Uterus (tissue), 4 donors: ENCODE measurements at places on chromosomes 5 and 9.

- DNase-seq: no peak
- H3K4me3 ChIP-seq: peak within 1 kb of the TSS; percentile 15
- no peaks in the 10 kb centered on the region for H3K36me3 ChIP-seq
- no peak within 1 kb of the TSS for H3K27ac ChIP-seq
Measured at GRCh38 chr5:176629853-176630680, at the start of the genes EIF4E1B and SNCB. TSS of gene EIF4E1B (plus strand) at chr5:176630675. CDS start at chr5:176642788, 12,113 bp downstream. TSS of gene SNCB (minus strand) at chr5:176630534. CDS start at chr5:176629654, 880 bp downstream.

DNA sequence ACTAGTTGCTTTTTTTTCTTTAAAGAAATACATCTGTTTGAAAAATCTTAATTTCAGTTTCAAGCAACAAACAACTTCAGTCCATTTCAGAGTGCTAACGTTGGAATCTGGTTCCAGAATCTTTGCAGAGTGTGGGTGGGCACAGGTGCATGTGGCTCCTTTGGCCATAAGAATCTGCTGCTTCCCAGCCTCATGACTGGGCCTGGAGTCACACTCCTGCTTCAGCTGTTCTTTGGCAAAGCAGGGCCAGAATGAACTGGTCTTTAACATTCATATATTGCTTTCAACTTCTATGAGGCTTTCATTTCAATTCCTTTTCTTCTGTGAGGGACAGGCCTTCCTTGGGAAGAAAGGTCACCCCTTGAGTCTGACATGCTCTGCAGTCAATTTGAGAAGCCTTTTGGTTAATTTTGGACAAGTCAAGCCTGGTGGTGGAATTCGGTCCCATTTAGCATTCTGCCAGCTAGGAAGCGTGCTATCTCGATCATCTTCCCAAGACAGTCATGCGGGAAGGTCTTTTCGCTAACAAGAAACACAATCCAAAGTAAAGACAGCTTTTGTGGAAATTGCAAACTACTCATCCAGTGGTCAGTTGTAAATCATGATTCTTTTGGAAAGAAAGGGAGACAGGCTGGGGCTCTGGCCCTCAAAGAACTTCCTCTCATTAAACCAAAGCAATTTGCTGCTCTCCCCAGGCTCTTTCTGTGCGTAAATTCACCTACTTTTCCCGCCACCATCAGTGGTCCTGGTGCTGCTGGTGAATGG is 55.2 kb downstream of the SLC1A3 start:
- no peaks in the 10 kb centered on the region for H3K4me1 ChIP-seq
- H3K36me3 ChIP-seq: no peaks in the 10 kb centered on the region
- H3K27ac ChIP-seq: no peak overlapping the region

GRCh38 chr5:35393901-35394300 is 163.6 kb upstream of the PRLR start:
- no peaks in the 10 kb centered on the region for H3K4me1 ChIP-seq
- no peaks in the 10 kb centered on the region for H3K27me3 ChIP-seq
- no peak overlapping the region for H3K4me3 ChIP-seq
- no peak for DNase-seq
- H3K27ac ChIP-seq: no peak overlapping the region
- H3K36me3 ChIP-seq: no peaks in the 10 kb centered on the region

DNA sequence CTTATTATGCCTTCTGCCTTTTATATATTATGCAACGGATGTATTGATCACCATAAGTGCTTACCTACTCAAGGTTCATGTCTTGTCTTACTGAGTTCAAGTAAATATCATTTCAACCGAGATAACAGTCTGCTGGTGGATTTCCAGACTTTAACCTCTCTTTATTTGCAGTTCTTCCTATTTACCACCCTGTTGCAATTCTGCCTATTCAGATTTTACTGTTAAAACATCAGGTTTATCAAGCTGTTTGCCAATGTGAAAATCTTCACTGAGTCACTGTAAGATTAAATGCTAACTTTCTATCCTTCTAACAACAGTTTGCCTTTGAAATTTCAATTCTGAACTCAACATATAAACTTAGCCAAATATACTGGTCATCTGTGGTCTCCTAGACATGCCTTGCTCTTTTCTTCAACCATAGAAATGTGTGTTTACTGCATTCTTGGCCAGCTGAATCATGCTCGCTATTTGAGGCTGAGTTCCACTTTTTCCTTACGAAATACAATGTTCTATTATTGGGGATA is 471.7 kb upstream of the RORB start:
- DNase-seq: no peak
- no peaks in the 10 kb centered on the region for H3K36me3 ChIP-seq
- H3K4me3 ChIP-seq: no peak overlapping the region
- H3K4me1 ChIP-seq: no peaks in the 10 kb centered on the region
- H3K27ac ChIP-seq: no peak overlapping the region
- H3K27me3 ChIP-seq: no peaks in the 10 kb centered on the region

DNA sequence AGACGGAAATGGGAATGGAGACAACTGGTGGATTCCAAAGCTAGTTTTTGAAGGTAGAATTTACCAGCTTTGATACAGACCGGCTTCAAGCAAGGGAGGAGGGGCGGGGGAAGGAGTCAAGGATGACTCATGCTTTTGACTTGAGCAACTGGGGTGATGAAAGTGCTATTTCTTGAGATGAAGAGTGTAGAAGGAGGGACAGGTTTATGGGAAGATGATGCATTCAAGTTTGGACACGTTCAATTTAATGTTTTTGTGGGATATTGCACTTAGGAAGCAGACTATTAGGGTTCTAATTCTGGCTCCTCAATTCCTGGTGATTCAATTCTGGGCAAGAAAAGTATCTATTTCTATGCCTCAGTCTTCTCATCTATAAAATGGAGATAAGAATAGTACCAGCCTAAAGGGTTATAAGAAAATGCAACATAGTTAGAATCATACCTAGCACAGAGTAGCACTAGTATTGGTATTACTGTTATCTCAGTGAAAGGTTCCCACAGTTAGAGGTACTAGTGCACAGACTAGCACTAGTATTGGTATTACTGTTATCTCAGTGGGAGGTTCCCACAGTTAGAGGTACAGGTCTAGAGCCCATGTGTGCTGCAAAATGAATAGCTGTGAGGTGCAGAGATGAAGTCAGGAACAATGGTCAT is 4.6 kb downstream of the NIPAL4 start:
- DNase-seq: peak; percentile 88
- H3K4me3 ChIP-seq: no peak overlapping the region
- no peaks in the 10 kb centered on the region for H3K27me3 ChIP-seq
- no peaks in the 10 kb centered on the region for H3K4me1 ChIP-seq
- H3K36me3 ChIP-seq: no peaks in the 10 kb centered on the region

DNA sequence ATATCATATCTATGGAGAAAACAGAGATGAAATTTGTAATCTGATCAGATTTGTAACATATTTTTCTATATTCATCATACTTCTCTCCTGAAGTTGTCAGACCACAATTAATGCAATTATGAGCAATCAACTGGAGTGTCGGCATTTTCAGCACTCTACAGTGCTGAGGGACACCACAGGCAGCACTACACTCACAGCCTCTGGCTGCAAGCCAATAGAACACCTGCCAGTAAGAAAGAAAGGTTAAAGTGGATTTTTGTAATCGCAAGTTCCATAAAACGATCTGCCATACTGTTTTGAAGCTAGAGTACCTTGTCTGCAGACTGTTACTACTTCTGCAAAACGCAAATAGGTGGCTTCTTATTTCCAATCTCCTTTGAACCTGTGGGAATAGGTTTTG is 147.6 kb downstream of the ADAMTS6 start:
- no peaks in the 10 kb centered on the region for H3K36me3 ChIP-seq
- H3K27ac ChIP-seq: no peak overlapping the region
- no peaks in the 10 kb centered on the region for H3K4me1 ChIP-seq
